ENCODE measurements at places on chromosomes 5 and 9.
A peak's percentile ranks its signal among the peaks of the same experiment; 100 is the strongest.

DNA sequence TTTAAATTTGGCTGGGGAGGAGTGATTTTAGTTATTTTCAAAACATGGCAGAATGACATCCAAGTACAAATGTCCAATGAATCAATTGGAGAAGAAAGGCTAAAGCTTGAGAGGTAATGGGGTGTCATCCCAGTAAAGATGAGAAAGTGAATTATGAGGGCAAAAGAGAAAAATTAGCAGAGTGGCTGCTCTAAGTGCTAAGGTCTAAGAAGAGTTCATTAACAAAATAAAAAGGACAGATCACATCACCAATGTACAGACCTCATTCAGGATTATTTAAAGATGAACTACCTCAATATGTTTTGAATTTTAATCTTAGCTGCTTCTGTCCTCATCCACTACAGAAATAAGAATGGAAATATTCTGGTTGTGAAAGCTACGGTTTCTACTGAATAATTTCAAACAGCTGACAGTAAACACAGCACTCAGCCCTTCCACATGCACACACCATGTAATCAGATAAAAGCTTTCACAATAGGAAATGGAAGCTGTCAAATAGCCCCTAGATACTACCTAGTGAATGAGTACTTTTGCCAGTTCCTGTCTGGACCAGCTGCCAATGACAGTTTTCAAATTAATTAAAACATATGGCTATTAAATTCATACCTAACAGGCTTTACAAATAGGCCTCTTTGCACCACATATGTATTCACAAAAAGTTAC is 171.5 kb downstream of the SSBP2 start:
- peak; percentile 48 for DNase-seq

DNA sequence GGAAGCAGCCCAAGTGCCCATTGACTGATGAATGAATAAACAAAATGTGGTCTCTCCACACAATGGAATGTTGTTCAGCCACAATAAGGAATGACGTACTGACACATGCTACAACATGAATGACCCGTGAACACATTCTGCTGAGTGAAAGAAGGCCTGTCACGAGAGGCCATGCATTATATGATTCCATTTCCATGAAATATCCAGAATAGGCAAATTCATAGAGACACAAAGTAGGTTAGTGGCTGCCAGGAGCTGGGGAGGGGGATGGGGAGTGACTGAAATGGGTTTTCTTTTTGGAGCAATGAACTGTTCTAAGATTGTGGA is 41.4 kb downstream of the BICD2 start:
- no peak for DNase-seq

DNA sequence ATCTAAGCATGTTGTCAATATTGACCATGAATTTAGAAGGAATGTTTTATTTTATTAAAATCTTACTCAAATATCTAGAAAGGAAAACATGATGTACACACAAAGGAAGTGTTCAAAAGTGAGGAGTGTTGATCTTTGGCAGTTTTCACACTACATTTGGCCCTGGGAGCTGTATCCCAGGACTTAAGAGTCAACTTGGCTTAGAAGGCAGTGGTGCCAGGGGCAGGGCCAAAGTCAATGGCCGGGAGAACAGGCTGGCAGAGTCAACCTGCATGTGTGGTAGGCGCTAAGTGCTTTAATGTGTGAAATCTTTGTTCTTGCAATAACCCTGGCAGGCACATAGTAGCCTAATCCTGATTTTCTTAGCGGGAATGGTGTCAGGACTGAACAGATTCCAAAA is 228.4 kb downstream of the TENT4A start:
- no peak for DNase-seq

DNA sequence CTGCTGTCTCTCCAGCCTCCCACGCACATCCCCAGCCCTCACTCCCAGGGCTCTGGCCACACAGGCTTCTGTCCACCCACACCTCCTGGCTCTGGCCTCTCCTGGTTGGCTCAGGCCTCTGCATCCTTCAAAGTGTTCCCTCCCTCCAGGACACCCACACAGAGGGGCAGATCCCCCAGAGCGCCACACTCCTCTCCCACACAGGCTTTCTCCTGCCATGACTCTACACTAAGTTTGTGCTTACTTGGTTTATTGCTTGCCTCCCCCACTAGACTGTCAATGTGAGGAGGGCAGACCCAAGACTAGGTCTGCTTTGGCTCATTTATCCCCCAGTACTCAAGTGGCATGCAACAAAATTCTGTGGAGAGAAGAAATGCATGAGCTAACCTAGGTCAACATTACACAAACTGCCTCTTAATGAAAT is 67.0 kb upstream of the SPOCK1 start:
- no peak for DNase-seq

DNA sequence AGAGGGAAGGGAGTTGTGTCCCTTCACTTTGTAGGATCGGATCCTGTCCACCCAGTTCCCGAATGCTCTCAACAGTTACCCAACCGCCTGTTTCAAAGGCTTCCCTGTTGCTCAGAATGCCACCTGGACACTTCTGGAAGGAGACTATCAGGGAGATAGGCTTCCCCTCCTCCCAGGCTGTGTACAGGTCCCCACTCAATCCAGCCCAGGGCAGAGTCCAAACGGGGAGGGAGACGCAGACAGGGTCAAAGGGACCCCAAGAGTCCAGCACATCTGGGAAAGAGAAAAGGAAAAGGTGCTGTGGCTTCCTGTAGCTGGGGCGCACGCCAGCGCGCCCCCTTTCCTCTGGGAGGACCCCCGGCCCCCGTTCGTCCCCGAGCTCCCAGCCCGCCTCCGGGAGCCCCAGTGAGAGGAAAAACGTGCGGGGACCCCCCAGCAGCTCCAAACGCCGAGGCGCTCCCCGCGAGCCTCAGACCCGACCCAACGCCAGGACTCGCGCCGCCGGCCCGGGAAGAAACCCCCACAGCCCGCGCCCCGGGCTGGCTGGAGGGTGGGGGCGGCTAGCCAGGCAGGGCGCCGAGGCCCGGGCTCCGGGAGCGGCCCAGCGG is 640 bp downstream of the SURF4 start:
- DNase-seq: peak; percentile 7

- no peak for DNase-seq
These were observed 644.6 kb downstream of the PRR16 start for GRCh38 chr5:121108725-121109124.

DNA sequence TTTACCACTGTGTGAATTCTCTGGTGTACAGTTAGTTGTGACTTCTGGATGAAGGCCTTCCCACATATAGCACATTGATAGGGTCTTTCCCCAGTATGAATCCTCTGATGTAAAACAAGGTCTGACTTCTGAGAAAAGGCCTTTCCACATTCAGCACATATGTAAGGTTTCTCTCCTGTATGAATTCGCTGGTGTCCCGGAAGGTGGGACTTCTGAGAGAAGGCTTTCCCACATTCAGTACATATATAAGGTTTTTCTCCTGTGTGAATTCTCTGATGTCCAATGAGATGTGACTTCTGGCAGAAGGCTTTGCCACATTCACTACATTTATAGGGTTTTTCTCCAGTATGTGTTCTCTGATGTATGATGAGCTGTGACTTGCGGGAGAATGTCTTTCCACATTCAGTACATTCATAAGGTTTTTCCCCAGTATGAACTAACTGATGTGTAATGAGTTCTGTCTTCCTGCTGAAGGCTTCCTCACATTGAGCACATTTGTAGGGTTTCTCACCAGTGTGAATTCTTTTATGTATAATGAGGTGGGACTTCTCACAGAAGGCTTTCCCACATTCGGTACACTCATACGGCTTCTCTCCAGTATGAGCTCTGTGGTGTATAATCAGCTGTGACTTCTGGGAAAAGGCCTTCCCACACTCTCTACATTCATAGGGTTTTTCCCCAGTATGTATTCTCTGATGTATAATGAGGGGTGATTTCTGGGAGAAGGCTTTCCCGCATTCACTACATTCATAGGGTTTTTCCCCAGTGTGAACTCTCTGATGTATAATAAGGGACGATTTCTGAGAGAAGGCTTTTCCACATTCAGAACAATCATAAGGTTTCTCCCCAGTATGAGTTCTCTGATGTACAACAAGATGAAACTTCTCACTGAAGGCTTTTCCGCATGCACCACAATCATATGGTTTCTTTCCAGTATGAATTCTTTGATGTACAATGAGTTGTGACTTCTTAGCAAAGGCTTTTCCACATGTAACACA is 9.1 kb downstream of the ZNF300 start:
- no peak for DNase-seq

GRCh38 chr9:126980231-126980630 is 65.6 kb downstream of the RALGPS1 start:
- no peak for DNase-seq

GRCh38 chr5:133741818-133742355 is 129.5 kb upstream of the FSTL4 start:
- DNase-seq: no peak

DNA sequence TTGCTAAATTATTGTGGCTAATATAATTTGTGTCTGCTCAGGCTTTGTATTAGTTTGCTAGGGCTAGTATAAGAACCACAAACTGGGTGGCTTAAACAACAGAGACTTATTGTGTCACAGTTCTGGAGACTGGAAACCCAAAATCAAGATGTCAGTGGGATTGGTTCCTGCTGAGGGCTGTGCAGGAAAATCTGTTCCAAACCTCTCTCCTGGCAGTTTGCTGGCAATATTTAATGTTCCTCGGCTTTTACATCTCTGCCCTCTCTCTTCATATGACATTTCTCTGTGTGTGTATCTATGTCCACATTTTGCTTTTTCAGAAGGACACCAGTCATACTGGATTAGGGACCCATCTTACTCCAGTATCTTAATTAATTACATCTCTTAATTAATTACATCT is 498.8 kb upstream of the CD180 start:
- no peak for DNase-seq

GRCh38 chr5:16754601-16755000 is 137.8 kb upstream of the RETREG1 start:
- DNase-seq: no peak

DNA sequence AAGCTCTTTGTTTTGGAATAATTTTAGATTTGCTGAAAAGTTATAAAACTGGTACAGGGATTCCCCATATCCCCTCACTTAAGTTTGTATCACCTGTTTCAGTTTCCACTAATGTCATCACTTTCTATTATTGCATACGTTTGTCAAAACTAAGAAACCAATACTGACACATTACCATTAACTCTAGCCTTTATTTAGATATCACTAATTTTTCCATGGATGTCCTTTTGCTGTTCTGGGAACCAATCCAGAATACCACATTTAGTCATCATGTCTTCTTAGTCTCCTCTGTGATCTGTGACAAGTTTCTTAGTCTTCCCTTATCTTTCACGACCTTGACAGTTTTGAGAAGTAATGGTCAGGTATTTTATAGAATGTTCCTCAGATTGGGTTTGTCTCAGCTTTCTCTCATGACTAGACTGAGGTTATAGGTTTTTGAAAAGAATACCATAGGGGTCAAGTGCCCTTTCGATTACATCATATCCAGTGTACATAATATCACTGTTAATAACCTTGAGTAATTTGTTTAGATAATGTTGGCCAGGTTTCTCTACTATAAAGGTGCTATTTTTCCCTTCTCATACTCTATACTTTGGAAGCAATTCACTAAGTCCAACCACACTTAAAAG is 51.9 kb upstream of the NMUR2 start:
- no peak for DNase-seq

DNA sequence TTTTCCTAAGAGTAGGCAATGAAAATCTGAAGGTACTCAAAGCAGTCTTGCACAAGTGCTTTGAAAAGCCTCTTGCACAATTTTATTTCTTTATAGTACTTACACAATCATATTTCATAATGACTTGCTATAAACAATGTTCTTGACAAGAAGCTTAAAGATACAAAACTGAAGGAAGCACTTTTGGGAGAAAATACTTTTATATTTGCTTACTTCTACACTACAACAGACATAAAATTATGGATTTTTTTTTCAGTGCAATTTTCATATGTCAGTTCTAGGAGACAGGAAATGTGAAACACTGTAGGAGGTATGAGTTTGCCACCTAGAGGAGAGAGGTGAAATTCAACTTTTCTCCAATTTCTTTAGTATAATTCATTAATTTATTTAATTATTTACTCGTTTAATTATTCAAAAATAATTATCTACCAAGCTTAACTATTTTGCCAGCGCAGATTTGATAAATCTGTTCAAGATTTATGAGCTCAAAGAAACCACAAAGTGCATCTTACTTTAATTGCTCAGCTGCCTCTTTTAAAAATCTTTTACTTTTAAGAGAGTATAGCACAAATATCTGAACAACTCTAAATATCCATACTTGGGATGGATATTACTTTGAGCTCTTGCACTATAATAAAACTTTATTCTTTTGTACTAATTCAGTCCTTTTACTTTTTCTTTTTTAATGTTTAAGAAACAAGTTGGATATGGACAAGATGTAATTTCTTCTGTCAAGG is 29.0 kb upstream of the CDKN2B start:
- peak; percentile 36 for DNase-seq

DNA sequence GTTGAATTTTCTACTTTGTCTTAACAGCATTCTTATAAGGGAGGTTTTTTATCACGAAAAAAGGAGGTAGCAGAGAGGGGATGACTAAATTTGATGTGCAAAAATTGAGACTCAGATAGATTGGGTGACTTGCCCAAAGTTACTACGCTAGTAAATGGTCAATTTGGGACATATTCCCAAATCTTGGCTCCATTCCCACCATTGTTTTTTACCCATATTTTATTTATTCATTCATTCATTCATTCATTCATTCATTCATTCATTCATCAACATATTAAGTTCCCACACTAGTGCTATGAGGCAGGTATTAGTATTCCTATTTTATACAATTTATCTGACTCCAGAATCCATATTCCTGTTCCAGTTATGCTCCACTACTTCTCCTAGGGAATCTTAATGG is 85.6 kb downstream of the HACD4 start:
- no peak for DNase-seq

DNA sequence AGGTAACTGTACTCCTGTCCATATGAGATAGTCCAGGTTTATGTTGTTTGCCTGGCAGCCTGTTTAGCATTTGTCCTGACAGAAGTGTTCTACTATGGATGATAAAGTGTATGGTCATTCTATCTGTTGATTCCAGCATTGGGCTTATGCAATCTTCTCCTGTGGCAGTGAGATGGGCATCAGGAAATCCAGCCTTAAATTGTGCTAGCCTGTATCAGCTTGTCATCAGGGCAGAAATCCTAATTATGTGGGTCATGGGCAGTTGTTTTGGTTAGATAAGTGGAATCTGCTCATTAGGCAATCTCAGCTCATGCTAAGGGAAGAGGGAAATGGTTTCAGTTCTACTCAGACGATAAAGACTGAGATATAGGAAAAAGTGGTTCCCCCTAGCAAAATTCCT is 247.4 kb upstream of the CHD1 start:
- no peak for DNase-seq

DNA sequence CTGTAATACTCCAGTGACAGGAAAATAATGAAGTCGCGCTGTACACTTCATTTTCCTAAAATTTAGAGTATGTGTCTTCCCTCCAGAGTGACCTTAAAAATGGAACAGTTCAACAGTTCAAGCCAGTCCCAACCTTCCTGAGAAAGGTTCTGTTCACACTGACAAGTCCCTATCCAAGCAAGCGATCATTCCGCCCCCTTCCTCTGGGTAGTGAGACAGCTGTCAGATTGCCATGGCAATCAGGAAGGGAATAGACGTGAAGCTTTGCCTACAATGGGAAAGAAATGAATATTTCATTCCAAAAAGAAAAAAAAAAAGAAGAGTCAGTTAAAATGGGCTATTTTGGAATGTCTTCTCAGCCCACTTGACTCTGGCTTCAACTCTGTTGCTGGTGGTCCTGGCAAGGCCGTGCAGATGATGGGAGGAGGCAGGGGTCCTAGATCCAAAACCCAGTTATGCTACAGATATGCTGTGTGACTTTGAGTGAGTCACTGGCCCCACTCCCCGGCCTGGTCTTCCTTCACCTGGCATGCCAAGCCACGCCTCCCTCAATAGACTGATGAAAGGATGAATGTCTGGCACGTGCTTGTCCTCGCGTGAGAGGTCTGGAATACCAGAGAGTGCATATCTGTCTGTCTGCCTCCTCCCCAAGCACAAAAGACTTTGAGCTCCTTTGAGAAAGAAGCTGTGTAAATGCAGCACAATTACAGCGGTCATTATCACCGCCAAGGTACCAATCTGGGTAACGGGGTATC is 165.8 kb upstream of the WWC1 start:
- DNase-seq: no peak

Data from GF-D8 (cell line).